ENCODE measurements at places on chromosomes 5 and 9. TPM values are rescaled to one million over a fixed set of nuclear protein-coding genes. Genes with fewer than 3 reads are reported as not detected.

LCN15 gene
- not detected for total RNA-seq

DNA sequence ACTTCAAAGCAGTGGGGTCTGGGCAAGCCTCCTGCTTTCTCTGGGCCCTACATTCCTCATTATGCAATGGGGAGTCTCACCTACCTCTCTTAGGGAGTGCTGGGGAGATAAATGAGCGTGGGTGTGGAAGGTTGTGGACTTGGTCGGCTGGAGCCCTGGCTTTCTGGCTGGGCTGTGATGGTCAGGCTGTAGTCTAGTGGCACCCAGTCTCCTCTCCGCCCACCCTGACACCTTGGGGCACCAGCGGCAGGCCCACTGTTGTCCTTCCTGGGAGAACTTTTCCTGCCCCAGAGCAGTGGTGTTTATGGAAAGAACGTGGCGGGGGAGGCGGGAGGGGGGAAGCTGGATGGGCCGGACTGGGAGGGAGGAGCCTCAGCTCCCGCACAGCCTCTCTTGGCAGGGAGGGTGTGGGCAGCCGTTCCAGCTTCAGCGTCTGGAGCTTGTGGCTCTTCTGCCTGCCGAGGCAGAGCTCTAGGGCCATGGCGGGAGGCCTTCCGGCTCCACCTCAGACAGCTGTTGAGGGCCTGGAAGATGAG, 4.1 kb downstream of the PTGS1 start:
- DNase-seq: peak; percentile 29

DNA sequence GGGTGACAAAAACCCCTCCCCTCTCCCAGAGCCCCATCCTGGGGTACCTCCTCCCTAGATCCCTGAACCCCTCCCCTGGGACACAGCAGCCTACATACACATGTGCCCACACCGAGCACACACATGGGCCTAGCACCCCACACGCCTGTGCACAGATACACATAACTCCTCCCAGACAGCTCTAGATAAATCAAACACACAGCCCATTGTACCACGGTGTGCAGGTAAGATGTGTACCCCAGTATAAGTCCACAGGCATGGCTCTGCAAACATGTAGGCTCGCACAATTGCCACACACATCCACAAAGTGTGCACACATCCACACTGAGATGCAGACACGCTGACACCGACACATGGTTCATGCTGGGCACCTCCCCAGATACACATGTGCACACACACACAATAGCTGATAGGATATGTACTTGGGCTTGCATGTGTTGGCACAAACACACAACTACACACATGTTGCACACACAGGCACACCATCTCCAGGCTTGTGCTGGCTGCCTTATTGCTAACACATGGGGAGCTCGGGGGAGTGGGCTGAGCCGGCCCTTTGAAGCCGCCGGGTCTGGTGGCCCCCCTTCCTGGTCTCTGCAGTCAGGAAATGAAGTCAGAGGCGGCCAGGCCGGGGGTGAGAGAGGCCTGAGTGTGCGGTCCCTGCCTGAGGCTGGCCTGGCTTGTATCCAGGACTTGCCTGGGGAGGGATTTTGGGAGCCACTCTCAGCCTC, 30.2 kb downstream of the GOLGA2 start:
- no peak for DNase-seq

DNA sequence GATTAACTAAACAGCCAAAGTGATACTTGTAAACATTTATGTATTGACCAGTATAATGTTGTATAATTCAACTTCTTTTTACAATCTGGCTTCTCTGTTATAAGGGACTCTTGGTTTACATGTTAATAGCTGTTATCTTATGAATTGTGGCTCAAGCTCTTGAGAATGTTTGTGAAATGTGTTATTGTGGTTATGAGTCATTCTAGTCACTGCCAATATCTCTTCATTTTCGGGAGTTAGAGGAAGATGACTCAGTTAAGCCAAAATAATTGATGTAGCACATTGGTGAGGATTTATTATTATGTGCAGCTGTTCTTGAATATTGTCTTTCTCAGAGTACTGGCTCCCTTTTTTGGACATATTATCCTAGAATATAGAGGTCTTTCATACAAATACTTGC, 655.2 kb upstream of the RIOK2 start:
- DNase-seq: no peak

- no peak for DNase-seq
These were observed 243.0 kb upstream of the PTPRD start for GRCh38 chr9:10855847-10856246.

DNA sequence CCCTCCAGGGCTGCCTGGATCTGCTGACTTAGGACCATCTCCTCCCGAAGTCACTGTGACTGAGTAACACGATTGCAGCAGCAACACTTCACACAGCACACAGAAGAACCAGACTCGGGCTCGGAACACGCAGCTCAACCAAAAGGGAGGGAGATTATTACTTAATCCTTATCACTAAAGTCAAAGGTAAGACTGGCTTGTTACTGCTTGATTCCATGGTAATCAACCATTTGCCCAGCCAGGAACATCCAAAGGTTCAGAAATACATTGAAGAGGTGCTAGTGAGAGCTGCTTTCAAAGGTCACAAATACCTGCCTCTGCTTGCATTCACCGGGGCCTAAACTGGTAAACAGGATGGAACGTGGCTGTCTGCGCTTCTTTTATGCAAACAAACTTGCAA, 7.7 kb downstream of the FBP1 start:
- no peak for DNase-seq

FOXI1 gene
- not detected for total RNA-seq

GRCh38 chr9:104386013-104386412, 118.0 kb upstream of the OR13F1 start:
- DNase-seq: no peak

FER gene
- 7.9 TPM for total RNA-seq

DNA sequence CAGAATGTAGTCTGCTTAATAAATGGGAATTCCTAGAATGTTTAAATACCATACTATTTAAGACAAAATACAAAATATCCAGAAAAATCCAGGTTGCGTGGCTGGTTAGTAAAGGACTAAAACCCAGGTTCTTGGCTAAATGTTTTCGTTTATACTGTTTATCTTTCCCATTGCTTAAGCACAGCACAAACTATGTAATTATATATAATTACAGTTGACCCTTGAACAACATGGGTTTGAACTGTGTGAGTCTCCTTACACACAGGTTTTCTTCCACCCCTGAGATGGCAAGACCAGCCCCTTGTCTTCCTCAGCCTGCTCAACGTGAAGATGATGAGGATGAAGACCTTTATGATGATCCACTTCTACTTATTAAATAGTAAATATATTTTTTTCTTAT, 24.7 kb downstream of the XPA start:
- DNase-seq: no peak

DNA sequence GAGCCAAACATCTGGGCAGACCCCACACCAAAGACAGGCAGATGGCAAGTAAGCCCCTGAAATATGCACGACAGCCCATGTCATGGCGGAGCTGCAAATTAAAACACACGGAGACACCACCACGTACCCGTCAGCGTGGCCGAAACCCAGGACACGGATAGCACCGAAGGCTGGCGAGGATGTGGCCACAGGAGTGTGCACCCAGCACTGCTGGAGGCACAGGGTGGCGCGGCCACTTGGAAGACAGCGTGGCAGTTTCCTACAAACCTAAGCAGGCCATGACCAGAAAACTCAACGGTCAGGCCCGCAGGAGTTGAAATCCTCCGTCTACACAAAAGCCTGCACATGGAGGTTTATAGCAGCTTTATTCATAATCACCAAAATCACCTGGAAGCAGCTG, 12.8 kb downstream of the SLC9A3 start:
- DNase-seq: no peak

- DNase-seq: peak; percentile 25
These were observed 119.5 kb upstream of the CTNND2 start for GRCh38 chr5:12023614-12024241.

- DNase-seq: no peak
These were observed 10.4 kb upstream of the MIER3 start for GRCh38 chr5:56962286-56962685.

DMRTA1 gene
- total RNA-seq: 4.4 TPM

- no peak for DNase-seq
These were observed 101.6 kb upstream of the MAP1B start for GRCh38 chr5:72005671-72006070.

CYLC2 gene
- total RNA-seq: not detected

PCDH1 gene
- total RNA-seq: 31.3 TPM

- peak; percentile 8 for DNase-seq
These were observed 92.5 kb downstream of the PCDH1 start for GRCh38 chr5:141785711-141786110.

- no peak for DNase-seq
These were observed 986.9 kb downstream of the CDH18 start for GRCh38 chr5:19001054-19001453.

- DNase-seq: no peak
These were observed 39.9 kb upstream of the GRIN3A start for GRCh38 chr9:101778332-101778731.

- no peak for DNase-seq
These were observed 237.1 kb downstream of the RFX3 start for GRCh38 chr9:3288686-3289085.

- DNase-seq: no peak
These were observed 432.7 kb upstream of the KLF4 start for GRCh38 chr9:107922260-107922659.

- DNase-seq: no peak
These were observed 33.0 kb upstream of the SV2C start for GRCh38 chr5:76050134-76050533.

DNA sequence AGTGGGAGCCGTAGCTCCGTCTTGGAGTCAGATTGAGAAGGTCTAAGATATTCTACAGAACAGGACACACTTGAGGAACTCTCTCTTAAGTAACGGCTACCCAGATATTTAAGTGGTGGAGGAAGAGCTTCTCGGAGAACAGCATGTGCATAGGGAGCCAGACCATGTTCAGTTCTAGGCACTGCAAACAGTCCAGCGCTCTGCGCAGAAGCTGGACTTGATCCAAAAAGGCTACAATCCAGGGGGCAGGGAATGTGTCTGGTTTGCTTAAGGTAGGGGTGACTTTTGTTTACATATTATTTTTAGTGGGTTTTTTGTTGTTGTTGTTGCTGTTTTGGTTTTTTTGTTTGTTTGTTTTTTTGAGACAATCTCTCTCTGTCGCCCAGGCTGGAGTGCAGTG, 16.8 kb upstream of the CCL28 start:
- DNase-seq: no peak

- DNase-seq: no peak
These were observed 88.5 kb upstream of the TXNDC8 start for GRCh38 chr9:110426052-110426709.

DNA sequence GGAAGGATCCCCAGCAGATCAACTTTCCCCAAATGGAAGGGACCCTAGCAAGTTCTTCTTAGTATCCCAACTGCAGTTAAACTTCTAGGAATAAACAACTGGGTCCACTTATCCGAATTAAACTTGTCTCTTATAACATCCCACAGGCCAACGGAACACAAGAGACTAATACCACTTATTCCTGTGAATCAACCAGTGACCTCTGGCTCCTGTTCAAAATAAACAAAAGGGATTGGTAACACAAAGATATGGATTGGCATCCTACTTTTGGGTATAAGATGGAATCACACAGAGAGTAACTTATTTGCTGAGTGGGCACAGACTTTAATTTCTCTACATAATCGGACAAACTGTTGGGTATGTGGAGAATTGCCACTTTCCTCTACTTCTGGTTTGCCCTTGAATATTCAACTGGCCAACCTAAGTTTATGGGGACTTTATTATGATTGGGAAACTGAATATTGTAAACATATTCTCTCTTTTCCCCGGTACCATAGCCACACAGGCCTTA, 12.4 kb upstream of the PAIP1 start:
- no peak for DNase-seq

CTXN3 gene
- not detected for total RNA-seq

DNA sequence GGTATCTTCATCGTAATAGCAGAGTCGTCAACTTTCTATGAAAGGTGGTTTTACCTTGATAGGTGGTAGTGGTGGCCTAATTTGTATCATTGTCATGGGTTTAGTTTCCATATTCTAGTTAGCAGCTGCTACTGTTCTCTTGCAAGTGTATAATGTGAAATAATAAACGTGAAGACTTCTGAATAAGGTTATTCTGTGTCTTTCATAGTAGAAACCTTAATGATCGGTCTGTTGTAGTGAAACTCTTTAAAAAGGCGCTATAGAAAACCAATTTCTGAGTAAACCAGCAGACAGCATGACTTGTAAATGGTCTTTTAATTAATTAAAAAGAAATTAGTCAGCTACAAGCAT, 1.6 kb downstream of the SET start:
- DNase-seq: no peak

SLIT3 gene
- 6.7 TPM for total RNA-seq

CCDC180 gene
- 5.2 TPM for total RNA-seq

ZNF483 gene
- total RNA-seq: 8.6 TPM

ST8SIA4 gene
- total RNA-seq: 0.66 TPM

IL4 gene
- not detected for total RNA-seq

NUP188 gene
- total RNA-seq: 18.9 TPM

SEMA6A gene
- 18.7 TPM for total RNA-seq

DNA sequence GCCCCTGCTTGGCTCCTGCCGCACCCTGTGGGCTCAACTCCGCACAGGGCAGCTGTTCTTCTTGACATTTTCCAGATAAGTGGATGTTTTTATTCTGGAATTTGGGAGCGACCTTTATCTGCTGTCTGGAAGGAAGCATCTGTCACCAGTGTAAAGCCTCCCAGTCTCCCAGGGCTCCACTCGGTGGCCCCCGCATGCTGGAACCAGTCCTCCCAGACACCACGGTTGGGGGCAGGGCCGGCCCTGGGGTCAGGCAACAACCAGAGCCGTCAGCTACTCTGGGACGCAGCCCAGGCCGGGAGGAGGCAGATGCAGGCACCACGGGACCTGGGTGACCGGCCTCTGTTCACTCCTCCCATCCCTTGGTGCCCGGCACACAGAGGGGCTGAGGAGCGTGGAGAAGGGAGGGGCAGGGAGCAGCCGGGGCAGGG, 92.8 kb upstream of the ADAMTS2 start:
- DNase-seq: peak; percentile 43

DNA sequence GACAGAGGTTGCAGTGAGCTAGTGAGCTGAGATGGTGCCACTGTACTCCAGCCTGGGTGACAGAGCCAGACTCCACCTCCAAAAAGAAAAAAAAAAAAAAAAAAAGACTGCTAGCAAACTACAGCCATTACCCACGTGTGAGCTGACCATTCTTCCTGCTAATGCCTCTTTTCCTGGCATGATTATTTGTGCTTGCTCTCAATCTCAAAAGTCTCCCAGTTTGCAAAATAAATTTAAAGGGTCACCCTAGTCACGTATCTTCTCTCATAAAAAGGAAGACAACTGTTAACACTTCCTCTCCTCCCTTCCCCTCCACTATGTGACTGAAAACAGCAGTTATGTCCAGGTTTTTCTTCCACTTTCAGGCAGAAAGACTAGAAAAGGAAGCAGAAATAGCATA, 37.2 kb downstream of the TRIM36 start:
- DNase-seq: no peak

DNA sequence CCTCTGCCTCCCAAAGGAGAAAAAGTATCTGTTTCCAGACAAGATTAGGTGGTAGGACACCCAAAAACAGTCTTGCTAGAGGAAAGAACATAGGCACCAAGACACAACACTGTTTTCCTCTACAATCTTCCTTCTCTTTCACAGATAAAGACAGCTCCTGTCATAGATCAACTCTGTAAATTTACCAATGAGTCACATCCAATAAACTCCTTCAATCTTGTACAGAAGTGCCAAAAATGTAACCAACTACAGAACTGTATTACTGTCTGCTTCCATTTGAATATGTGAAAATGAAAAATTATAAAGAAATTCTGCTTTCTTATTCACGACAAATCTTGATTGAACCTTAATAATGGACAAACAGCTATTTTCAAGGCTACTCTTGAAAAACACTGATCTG, 286.9 kb downstream of the PLK2 start:
- no peak for DNase-seq

TRPM3 gene
- total RNA-seq: 1.3 TPM

SLC35D2 gene
- 25.1 TPM for total RNA-seq

GRCh38 chr5:53361708-53362107, 118.7 kb upstream of the FST start:
- DNase-seq: no peak

CNTNAP3B gene
- total RNA-seq: 11.2 TPM

FOXD4L4 gene
- total RNA-seq: not detected
